CD8-positive, alpha-beta memory T cell (primary cell): ENCODE measurements at places on chromosomes 13 and 19. TPM values are rescaled to one million over a fixed set of nuclear protein-coding genes. Genes with fewer than 3 reads are reported as not detected.

- no peak for DNase-seq
Measured at GRCh38 chr19:16094360-16095070, 17.2 kb upstream of the RAB8A start.

GRCh38 chr13:82698383-82698782, 1183.9 kb downstream of the SLITRK1 start:
- DNase-seq: no peak

DNA sequence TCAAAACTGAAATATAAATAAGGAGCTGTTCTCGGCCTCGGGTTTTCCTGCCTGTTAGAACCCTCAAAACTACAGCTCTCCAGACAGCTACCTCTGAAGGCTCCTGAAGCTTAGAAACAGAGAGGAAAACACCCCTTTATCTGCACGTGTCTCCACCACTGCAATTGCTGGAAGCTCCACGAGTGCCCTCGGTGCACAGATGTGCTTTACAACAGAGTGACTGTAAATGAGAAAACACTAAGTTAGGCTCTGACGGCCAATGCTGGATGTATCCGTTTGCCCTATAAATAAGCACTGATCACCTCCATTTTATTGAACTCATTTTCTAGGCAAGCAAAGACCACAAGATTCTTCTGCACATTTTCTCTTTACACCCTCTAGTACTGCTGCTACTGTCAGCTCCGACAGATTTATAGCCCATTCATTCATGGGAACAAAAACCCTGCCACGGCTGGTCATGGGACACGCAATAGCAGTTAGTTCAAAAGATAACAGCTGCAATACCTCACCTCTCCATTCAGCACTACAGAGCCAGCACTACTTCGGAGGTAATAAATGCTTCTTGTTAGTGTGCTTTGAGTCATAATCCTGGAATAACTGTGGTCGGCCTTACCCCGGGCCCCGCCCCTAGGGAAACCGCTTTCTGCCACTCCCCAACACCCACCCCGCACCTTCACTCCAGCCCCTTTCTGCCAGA, 241.1 kb upstream of the ZNF507 start:
- no peak for DNase-seq

DNA sequence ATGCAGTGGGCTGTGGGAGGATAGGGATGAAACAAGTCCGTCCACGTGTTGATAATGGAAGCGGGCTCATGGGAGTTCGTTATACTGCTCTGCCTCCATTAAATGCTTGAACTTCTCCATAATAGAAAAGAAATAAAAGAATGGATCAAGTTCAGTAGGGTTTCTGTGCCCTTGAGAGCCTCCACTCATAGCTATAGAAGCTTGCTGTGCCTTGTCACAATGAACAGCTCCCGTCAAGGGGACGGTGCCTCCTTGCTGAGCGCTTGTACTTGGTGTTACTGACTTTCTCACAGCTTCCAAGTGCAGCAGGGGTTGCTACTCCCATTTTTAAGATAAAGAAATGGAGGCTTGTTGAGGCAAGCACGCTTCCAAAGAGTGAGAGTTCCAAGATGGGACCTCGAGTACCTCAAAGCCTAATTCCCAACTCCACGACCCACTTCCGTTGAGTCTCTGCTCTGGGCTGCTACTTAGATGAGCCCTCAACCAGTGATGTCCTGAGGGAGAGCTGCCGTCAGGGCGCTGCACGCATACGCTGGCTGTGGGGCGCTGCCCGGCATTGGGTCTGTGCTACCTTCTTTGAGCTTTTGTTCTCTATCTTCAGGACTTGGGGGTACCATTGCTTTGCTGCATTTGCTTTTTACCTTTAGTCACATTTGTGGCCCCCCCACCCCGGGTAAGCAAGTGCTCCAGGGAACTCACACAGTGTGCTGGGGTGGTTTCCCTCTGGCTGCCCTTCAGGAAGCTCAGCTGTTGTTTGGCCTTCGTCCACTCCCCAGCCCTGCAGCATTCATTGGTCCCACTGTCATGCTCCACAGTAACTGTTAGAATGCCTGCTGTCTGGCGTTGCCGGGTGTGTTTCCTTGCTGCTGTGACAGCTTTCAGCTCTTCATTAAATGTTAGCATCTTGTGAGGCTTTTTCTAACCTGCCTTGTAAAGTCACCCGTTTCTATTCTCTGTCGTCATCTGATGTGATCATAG, 9.5 kb downstream of the SNRNP70 start:
- DNase-seq: no peak

GRCh38 chr13:110538632-110539031, 22.9 kb downstream of the RAB20 start:
- no peak for DNase-seq

DNA sequence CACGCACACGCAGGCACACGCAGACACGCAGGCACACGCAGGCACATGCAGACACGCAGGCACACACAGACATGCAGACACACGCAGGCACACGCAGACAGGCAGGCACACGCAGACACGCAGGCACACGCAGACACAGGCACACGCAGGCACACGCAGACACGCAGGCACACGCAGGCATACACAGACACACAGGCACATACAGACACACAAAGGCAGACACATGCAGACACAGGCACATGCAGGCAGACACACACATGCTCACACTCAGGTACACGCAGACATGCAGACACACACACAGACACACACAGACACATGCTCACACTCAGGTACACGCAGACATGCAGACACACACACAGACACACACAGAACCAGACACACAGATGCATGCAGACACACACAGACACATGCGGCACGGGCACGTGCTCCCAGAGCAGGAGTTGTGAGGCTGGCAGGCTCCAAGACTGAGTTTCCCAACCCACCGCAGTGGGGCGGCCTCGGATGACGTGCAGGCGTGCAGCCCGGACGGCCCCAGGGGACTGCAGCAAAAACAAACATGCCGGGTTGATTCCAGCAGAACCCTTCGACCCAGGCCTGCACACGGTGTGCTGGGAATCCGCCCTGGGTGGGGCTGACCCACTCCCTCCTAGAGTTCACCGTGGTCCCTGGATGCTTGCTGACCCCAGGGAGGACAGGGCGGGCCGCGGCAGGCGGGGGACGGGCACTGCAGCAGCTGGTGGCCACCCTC, 100.0 kb downstream of the GADD45B start:
- DNase-seq: no peak

DACT3 gene
- 2.5 TPM for total RNA-seq

FLT1 gene
- 2.4 TPM for total RNA-seq
